ENCODE measurements at places on chromosomes 12 and 14.

- DNase-seq = no peak
Observed at GRCh38 chr12:105233041-105233905, 2.7 kb downstream of the APPL2 start.

GRCh38 chr12:23831739-23832138 lies 117.7 kb downstream of the SOX5 start:
- DNase-seq = no peak

DNA sequence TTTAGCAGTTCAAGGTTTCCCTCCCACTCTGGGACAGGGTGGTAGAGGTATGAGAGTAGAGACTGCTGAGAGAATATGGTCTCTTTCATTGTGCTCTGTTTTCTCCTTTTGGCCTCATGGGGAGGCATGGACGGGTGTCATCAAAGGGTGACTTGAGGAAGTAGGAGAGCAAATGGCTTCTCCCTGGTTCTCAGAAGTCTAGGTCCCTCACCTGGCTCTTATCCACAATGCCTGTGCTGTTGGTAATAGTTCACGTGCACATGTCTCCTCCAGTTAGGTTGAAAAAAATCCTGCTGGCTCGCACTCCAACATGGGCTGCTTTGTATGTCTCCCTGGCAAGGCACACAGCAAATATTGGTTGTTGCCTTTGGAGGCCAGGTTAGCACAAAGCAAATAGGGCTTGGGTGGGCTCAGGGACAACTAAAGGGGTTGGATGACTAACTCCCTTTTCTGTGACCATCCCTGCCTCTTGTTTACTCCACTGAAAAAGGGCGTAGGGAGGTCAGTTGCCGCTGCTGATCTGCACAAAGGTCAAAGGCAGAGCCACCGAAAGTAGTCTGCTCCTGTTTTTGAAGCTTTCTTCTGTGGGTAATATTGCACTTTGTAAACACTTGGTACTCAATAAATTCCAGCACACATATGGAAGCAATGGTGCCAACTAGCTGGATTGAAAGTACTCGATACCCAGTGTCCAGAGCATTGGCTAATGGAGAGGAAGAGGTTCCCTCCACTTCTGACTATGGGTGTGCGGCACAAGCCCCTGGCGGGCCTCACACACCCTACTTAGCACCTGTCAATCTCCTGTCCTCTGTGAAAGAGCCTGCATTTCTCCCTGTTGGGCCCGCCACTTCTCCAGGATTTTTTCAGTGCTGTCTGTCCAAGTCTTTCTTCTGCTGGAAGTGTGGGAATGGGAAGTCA lies 121.8 kb downstream of the SLC38A6 start:
- no peak for DNase-seq

DNA sequence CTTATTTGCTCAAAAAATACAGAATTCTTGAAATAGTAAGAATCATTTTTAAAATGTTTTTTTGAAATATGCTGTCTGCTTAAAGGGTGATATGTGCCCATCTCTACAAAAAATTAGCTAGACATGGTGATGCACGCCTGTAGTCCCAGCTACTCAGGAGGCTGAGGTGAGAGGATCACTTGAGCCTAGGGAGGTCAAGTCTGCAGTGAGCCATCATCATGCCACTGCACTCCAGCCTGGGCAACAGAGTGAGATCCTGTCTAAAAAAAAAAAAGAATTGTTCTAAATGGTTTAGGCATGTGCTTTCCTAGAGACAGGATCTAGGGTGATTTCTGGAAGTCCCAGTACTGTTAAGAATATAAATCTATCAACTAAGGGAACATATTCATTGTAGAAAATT lies 75.6 kb upstream of the HECTD1 start:
- no peak for DNase-seq

GRCh38 chr14:91048265-91048664 lies 12.2 kb downstream of the RPS6KA5 start:
- no peak for DNase-seq

- no peak for DNase-seq
Observed at GRCh38 chr12:42641221-42641885, 51.8 kb upstream of the PRICKLE1 start.

DNA sequence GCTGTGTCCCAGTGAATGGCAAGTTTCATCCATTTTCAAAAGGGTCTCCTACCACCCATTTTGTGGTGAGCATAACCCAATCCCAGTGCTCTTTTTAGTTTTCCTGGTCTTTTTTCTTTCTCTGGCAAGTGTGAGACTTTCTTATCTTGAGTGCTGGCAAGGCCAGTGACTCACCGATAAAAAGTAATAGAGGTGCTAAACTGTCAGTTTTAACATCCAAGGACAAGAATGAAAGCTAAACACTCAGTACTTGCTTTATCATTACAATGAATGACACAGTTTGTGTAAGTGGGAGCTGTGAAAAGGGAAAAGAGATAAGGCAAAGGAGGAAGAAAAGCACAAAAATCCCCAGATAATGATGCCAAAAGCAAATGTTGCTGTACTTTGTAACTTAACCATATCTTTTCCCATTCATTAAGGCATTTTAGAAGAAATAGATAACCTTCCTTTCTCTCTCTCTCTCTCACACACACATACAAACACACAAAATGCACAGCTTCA lies 4.9 kb upstream of the LRIG3 start:
- no peak for DNase-seq

- no peak for DNase-seq
Observed at GRCh38 chr14:21867541-21867940, 193.9 kb upstream of the OR4E1 start.
